EH (cell line): ENCODE measurements at places on chromosomes 16 and 17.

DNA sequence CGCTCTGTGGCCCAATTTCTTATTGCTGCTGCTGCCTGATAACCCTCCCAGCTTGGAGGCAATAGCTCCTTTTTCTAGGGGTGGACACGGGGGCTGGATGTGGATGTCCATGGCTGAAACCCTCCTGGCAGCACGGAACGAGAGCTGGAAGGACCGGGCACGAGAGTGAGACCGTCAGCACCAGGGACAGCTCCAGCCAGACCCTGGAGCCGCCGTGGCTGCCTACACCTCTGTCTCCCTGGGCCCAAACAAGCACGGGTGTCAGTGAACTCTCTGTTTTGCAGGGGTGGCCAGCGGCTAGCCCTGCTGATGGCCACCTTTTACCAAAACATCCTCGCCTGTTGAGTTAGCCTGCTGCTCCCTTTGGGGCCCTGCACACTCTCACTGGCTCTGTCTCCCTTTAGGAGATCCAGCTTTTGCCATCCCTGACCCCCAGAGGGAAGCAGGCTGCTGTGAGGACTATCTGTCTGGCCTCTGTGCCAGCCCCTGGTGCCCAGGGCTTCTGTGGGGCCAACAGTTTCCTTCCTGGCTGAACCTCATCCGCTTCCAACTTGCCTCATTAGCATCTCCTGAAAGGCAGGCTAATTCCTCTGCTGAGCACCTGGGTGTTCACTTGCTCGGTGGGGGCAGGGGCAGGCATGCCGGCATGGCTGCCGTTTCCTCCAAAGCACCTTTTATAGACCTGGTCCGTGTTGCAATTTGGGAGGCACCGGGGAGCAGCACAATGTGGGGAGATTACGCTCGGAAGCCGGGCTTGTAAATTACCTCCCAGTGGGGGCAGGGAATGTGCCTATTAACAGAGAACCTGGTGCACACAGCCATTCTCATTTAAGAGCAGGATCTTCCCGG lies 118.1 kb downstream of the ENGASE start:
- peak; percentile 49 for DNase-seq

DNA sequence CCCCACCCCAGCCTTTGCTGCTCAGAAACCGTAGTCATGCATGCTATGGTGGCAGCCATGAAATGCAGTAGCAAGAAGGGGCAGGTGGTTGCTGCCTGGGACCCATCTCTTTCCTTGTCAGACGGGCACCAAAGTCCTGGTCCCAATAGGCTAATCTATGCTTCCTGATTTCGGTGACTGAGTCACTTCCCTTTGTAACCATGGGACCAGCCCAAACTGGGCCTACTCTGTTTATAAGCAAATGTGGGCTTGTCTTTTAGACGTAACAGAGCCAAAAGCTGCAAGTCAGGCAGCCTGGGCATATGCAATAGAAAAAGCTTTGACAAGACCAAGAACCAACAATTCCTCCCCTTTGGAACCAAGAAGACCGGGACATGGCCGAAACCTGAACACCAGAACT lies 99.1 kb upstream of the RBBP6 start:
- no peak for DNase-seq

DNA sequence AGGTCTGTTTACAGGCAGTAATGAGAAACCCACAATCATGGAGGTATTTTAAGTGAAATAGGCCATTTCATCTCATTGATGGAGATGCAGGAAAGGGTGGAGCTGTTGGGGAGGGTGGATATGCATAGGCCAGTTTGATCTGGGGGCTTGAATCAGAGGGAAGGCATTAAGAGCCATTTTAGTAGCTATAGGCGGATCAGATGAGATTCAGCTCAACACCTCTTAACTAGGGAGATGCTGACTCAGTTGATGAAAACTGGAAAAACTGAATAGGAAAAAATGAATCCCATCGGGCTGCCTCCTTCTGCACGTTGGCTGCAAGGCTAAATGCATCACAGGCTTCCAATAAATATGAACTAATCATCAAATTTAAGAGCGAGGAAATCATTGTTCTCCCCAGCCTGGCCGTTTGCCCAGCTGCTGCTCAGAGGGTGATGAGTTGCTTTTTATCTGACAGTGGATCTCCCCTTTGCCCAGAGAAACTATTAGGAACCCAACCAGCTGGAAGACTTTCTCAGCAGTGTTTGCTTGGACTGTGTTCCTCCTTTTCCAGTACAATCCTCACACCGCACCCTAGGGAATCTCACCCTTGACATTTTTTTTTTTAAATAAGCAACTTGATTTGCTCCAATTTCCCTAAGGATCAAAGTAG lies 149.6 kb downstream of the SOX9 start:
- DNase-seq = peak; percentile 47

GRCh38 chr16:62283-62967 lies 8.8 kb downstream of the SNRNP25 start:
- DNase-seq = no peak

DNA sequence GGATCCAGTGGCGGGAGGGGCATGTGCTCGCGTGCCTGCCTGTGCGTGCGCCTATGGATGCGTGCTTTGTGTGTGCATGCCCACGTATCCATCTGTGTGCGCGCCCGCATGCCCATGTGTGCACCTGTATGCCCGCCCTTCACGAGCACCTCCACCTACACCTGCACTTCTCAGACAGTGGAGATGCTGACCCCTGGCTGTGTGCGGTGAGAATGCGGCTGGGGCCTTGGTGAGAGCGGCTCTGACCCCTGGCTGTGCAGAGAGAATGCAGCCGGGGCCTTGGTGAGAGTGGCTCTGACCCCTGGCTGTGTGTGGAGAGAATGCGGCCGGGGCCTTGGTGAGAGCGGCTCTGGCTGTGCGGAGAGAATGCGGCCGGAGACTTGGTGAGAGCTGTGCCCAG lies 33.9 kb downstream of the AXIN1 start:
- no peak for DNase-seq

GRCh38 chr16:495127-495748 lies 32.3 kb upstream of the CAPN15 start:
- peak; percentile 55 for DNase-seq

DNA sequence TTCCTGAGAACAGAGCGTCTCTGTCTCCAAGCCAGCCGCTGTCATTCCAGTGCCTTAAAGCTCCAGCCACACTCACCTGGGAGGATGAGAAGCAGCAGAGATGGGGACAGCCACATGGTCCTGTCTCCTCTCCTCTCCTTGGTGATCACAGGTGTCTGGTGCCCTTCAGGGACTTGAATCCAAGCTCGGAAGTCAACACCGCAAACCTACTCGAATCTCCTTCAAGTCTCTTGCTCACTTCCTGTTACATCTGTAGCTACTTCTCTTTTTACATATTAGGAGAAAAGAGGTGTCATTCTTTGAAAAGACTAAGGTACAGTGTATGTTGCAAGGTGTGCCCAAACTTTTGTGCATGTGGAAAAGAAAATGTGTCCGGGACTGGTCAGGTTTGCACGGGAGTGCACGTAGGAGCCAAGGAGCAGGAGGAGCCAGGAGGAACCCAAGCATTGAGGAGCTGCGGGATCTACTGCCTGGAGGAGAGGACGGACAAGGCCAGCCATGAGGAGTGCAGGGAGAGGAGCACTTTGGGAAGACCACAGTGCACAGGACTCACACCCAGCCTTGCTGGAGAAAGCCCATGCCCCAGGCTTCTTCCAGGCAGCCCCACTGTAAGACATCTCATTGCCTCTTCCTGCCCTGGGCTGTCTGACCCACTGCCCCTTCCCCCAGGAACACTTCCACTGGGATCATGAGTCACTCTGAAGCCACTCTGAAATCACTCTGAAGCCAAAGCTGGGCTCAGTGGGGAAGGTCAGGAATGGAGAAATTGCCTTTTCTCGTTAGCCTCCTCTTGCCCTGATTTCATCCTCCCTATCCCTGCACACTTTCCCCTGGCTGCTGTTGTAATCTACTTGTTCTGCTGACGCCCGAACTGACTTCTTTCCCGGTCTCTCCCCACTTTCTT lies at the start of gene CD300LD:
TSS of gene CD300LD (minus strand) at position 197 of the 904 bp plus-strand sequence. CDS start at position 116, 81 bp downstream.
- DNase-seq = no peak

DNA sequence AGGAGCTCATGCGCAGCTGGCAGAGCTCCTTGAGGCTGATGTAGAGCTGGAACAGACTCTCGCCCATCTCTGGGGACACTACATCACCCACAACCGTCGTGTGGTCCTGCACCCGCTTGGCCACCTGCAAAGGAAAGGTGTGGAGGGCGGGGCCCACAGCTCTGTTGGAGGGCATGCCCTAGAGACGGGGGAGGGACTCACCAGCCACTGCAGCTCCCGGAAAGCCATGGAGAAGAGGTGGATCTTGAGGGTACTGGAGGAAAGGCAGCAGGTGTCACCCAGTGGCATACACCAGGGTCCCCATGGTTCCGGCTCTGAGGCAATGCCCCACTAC lies 8.6 kb downstream of the UNC13D start:
- DNase-seq = no peak

GRCh38 chr17:20156196-20157000 lies 147.2 kb downstream of the SPECC1 start:
- DNase-seq = peak; percentile 50

DNA sequence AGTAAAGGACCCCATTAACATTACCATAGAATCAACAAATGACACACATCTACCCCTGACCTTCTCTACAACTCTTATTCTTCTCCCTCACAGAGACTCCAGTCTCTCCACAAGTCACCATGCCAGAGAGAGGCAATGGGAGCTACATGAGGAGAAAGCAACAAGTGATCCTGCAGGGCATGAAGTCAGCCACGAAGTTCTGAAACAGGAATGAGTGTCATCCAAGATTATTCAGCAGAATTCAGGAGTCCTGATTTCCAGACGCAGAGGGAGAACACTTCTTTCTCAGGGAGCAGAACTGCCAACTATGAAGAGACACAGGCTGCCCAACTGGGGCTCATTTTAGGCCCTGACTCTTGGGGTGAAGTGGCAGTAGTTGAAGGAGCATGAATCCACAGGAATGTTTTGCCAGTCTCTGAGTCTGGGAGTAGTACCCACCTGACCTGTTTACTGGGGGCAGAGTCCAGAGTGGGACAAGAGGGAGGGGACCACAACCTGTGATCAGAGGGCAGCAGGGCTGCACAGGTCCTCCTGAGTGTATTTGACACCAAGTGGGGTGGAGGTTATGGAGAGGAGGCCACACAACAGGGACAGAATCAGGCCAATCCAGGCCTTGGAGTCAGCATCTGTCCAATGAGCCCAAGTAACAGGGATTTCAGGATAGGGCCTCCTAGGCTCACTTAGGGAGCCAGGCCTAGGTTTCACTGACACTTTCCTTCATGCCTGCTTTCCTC lies 2.4 kb upstream of the MTMR4 start:
- DNase-seq = no peak

DNA sequence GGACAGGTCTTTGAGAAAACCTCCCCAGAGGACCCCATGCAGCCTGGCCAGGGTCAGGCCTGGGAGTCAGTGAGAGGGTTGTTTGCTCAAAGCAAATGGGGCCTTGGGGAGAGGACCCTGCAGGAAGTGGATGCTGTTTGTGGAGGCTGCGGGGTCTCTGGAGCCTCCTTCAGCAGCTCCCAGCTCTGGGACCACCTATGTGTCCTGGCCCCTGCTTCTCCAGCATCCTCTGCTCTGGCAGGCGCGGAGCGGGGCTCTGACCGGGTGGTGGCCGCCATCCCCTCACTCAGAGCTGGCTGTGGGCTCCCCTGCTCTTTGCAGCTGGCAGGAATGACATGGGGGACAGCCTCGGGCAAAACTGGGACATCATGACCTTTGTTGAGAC lies 29.8 kb upstream of the CIBAR2 start:
- no peak for DNase-seq

DNA sequence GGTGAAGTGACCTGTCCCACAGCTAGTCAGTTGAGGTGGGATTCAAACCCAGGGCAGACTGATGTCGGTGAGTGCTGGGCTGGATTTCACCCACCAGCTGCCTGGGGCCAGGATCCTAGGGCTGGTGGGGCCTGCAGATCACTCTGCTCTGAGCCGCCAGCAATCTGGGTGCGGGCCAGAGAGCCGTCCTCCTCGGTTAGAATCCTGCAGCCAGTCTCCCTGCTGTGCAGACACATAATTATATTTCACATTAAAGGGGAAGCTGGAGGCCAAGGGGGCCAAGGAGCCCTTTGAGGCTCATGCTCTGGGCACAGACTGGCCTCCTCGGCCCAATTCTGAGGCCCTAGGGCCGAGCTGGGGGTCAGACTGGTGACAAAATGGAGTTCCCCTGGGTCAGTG lies 996 bp upstream of the KCNJ12 start:
- no peak for DNase-seq

GRCh38 chr17:5182597-5183409 lies 8.9 kb downstream of the ZNF594 start:
- no peak for DNase-seq

DNA sequence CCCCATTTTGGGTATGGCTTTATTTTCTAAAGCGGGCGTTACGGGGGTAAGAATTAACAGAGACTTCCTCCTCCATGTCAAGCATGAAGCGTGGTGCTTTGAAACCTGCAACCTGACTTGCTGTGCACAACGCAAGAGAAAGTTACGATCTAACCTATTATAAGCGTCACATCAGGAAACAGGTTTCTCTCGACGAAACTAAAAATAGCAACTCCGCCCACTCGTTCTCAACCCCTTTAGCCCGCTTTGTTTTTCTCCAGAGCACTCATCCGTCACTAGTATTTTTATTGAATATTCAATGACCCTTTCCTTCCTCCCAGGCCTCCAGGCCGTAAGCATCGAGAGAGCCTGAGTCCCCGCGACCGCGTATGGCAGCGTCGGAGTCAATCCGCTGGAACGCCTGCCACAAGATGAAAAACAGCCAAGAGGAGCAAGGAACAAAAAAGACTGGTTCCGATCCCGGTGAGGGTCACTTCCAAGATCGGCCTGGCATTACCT lies 555 bp downstream of the NUP88 start:
- DNase-seq = peak; percentile 41

DNA sequence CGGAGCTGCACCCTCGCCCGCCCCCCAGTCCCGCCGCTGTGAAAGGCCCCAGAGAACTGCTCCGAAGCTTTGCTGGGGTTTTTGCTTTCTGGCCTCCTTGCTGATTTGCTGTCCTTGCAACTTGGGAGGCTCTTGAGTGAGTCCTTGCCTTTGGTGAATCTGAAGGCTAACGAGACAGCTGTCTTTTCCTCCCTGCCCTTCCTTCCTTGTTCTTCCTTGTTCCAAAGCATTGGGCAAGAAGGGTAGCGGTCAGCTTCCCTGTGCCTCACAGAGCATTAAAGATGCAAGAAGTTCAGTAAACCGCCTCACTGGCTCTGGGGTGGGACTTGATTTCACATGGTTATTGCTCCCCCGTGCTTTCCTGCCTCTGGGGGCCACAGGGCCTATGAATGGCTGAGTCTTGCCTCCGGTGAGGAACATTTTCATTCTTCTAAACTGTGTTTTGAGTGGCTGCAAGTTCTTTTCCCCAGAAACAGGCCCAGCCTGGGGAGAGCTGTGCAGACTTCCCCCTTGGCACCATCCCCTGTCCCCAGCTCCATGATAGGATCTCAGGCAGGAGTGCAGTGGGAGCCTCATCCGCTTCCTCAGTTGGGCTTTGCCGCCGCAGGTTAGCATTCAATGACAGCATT lies 1.4 kb downstream of the YPEL2 start:
- peak; percentile 48 for DNase-seq

- DNase-seq = no peak
Observed at GRCh38 chr17:61188081-61188480, 211.6 kb upstream of the TBX2 start.

- DNase-seq = peak; percentile 86
Observed at GRCh38 chr17:50181591-50182560, 16.1 kb downstream of the SGCA start.

- DNase-seq = no peak
Observed at GRCh38 chr16:4904942-4905615, 31.9 kb downstream of the PPL start.

GRCh38 chr16:72094266-72094610 lies 591 bp downstream of the DHX38 start:
- DNase-seq = no peak

GRCh38 chr17:59357219-59357697 lies 25.8 kb downstream of the YPEL2 start:
- peak; percentile 64 for DNase-seq

- peak; percentile 26 for DNase-seq
Observed at GRCh38 chr16:21277927-21278706, at the start of gene CRYM. Gene CRYM, minus strand, starts transcription at chr16:21278290. Its CDS starts 39 bp downstream, at chr16:21278251.

- DNase-seq = peak; percentile 86
Observed at GRCh38 chr17:40064971-40065768, 2.4 kb downstream of the THRA start.
